ENCODE measurements at places on chromosomes 1 and 21.

- peak; percentile 72 for DNase-seq
Observed at GRCh38 chr1:43454270-43455011, 710 bp upstream of the HYI start.

GRCh38 chr1:235295902-235296350 is 32.1 kb downstream of the ARID4B start:
- no peak for DNase-seq

- no peak for DNase-seq
Observed at GRCh38 chr1:101698681-101699080, 298.0 kb downstream of the OLFM3 start.

- no peak for DNase-seq
Observed at GRCh38 chr1:150012611-150013010, 2.1 kb upstream of the OTUD7B start.

DNA sequence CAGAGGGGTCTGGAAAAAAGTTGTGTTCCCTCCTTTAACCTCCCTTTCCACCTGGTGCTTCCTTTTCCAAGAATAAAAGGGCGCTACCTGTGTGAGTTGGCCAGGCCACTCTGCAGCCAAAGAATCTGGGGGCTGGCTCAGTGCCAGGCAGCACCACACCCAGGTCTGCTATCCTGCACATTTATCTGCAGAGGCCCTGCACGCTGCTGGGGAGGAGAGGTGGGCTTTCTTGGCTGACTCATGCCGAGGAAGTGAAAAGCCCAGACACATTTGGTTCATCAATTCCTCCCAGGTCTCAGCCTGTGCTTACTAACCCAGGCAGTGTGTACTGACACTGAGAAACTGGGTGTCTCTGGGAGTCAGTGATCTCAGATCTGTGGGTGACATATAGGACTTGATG is 79.8 kb upstream of the F3 start:
- DNase-seq, result no peak

All from stimulated activated CD8-positive, alpha-beta memory T cell treated with anti-CD3 and anti-CD28 coated beads, Interleukin-4, amount 100 ng/mL, for 48 hours (primary cell).